Omental fat pad (tissue), 4 donors: ENCODE measurements at places on chromosomes 3 and 15.

DNA sequence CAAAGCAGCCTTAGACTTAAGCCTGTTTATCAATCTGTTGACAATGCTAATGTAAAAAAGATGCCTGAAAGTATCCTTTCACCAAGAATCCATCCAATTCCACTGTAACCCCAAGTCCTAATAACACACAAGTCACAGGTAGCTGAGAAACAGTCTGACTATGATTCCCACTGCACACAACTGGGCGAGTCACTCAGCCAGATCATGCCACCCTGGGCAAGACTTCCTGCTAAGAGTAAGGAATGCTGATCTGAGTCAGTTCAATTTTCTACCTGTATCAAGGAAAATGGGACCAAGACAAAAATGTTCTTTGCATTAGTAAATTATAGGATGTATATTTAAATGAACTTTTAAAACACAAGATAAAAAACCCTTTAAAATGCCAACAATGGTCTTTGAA lies 33.3 kb downstream of the NPTN start:
- no peak for DNase-seq

GRCh38 chr15:27361438-27361837 lies 390.5 kb downstream of the GABRG3 start:
- DNase-seq: no peak

- peak; percentile 54 for DNase-seq
Measured at GRCh38 chr15:89383365-89384175, 48.9 kb upstream of the POLG start.

DNA sequence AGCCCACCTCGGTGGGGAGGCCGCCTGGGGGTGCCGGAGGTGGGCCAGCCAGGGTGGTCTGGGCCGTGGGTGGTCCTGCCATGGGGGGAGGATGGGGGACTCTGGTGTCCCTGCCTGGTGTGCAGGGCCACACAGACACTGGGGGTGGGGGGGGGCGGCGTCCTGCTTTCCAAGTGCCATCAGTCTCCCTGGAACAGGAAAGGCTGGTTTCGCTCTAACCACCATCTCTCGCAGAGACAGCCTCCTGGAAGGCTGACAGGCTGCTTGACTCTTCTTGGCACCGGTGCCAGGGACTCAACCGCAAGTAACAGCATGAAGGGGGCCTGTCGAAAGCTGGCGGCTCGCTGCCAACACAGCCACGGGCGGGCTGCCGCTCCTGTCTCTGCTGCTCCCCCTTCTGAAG lies 40.3 kb downstream of the RGMA start:
- DNase-seq: no peak

- DNase-seq: no peak
Measured at GRCh38 chr15:29058903-29059539, 173.2 kb downstream of the APBA2 start.

GRCh38 chr3:128547368-128547987 lies 54.5 kb upstream of the GATA2 start:
- no peak for DNase-seq

DNA sequence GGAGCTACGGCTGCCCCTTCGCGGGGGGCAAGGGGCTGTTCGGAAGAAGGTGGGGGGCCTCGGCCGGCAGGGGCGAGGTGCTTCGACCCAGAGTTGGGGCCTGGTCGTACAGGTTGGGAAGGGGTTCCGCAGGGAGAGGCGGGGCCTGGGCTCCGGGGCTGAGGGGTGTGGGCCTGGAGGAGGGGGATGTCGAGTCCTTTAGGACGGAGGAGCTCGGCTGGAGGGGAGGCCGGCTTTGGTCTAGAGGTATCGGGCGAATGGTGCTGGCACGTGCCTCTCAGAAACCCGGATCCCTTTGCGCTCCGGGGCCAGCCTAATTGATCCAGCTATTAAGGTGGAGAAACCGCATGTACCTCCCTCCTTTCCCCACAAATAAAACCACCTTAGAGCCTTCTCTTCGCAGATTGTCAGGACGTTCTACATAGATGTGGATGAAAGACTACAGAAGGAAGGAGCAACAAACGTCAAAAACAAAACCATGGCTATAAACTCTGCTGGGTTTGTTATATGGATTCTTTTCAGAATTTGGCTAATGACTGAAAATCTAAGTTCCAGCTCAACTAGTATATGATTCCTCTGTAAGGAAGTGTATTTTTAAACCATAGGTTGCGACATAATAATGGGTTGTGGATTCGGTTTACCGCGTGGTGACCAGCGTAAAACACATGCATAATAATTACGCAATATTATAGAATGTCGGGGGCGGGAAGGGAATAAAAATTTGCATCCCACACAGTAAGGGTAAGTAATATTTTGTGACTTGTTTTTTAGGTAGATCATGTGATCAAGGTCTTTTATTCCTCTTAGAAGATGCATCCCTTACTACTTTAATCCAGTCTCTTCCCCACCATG lies 644 bp upstream of the NGLY1 start:
- DNase-seq: no peak

DNA sequence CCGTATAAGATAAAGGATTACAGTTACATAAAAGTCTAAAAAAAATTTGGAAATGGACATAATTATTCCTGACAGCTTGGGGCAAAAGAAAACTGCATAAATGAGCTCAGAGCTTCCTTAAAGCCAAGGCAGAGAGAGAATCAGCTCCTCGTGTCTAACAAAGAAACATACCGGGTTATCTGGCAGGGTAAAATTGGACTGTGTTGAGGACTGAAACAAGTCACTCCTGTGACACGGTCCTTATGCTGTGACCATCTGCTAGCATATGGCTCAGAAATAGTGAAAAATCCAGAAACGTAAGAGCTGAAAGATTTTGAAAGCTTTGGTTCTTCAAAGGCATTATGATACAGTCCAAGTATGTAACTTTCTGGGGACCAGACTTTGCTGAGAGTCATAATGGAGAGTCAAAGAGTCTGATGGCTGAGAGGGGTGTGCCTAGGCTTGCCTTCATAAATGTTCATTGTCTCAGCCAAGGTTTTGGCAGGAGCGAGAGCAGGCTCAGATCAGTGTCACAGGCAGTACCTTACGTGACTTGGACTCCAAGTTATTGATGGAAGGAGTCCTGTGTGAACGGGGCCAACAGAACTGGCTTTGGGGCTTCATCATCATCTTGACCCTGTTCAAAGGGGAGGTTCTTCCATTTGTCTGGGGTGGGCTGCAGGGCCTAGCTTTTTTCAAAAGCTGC lies 12.5 kb downstream of the MAP6D1 start:
- no peak for DNase-seq

DNA sequence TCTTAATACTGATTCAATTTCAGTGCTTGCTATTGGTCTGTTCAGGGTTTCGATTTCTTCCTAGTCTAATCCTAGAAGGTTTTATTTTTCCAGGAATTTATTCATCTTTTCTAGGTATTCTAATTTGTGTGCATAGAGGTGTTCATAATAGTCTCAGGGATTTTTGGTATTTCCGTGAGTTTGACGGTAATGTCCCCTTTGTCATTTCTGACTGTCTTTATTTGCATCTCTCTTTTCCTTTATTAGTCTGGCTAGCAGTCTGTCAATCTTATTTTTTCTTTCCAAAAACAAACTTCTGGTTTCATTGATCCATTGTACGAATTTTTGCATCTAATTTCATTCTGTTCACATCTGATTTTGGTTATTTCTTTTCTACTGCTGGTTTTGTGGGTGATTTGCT lies 35.2 kb upstream of the CD200R1L start:
- DNase-seq: no peak

DNA sequence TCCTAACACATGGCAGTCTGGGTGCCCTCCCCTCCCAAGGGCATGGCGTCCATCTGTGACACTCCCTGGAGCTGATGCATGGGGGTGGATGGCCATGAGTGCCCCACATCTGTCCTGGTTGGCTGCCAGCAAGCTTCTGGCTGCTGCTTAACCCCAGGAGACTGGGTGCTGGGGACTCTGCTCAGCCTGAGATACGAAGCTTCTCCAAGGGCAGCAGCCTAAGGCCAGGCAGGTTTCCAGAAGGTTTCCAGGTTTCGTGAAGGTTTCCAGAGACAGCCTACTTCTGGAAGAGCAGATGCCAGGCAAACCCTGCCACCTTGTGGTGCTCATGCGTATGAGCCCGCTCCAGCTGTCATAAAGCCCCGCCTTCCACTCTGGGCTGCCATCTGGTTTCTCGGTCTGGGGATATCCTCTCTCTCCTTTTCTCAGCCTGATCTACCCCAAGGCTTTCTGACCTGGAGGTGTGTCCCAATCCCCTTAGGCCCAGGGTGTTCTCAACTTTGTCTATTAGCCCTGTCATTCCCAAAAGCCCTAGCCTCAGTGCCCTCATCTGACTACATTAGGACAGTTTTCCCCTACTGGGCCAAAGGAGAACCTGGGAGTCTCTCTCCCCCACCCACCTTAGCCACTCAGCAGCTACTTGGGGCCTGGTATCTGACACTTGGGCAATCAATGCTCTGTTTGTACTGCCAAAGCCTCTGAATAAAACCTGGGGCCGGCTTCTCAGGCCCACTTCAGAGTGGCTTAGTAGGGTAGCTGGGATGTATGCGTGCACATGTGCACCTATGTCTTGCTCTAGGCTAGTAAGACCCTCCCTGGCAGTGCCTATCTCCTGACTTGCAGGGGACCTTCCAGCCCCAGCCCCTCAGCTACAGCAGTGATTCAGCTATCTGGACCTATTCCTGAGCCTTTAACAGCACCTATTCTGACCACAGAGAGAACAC lies 12.0 kb downstream of the MRPL46 start:
- no peak for DNase-seq

GRCh38 chr15:57395292-57395691 lies 19.0 kb downstream of the CGNL1 start:
- DNase-seq: no peak

DNA sequence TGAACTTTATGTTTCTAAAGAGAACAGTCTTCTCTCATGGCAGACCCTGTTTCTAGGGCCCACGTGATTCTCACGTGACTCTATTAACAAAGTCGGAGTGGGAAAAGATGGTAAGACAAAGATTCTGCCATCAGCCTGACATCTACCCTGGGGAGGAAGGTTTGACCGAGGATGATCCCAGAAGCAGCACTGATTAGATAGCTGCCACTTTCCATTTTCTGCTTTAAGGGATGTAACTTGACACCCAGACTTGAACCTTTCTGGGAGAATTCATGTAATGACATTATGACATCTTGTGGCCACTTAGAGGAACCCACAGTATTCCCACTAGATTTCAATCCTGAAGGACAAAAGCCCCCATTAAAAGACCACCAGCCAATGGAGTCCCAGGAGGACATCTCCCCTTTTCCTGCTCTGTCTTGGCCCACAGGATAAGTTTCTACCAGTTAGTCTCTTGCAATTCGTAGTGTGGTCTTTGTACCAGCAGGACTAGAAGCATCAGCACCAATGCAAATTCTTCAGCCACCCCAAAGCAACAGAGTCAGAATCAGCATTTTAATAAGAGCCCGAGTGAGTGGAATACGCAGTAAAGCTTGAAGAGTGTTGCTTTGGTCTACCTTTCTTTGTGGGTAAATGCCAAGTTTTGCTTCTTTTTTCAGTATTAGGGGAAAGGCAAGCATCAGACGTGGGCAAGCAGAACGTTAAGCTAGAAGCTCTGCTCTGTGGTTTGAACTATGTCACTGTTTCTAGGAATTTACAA lies 480.5 kb upstream of the PROK2 start:
- DNase-seq: no peak

DNA sequence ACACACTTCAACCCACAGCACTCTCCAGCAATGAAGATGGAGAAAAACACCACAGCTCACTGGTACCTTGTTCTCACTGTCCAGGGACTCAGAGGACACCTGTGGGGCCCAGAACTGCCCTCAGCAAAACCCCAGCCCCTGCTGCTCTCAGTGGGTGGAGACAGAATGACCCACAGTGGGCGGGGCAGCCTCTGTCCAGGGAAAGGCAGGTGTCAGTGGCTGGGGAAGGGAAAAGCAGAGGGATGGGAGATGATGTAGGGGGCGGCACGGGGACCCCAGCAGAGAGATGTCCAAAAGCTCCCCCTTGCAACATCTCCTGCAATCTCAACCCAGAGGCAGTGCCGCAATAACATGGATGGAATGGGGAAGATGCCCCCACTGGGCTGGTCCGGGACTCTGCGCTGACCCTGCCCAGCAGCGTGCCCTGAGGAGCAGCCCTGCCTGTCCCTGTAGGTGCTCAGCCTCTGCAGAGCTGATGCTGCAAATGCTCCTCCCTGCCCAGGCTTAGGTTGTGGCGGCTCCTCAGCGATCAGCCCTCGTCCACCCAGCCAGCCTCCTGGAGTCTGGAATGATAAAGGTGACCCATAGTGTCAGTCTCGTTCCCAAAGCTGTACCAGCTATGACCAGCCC lies 193.9 kb downstream of the XXYLT1 start:
- DNase-seq: no peak

DNA sequence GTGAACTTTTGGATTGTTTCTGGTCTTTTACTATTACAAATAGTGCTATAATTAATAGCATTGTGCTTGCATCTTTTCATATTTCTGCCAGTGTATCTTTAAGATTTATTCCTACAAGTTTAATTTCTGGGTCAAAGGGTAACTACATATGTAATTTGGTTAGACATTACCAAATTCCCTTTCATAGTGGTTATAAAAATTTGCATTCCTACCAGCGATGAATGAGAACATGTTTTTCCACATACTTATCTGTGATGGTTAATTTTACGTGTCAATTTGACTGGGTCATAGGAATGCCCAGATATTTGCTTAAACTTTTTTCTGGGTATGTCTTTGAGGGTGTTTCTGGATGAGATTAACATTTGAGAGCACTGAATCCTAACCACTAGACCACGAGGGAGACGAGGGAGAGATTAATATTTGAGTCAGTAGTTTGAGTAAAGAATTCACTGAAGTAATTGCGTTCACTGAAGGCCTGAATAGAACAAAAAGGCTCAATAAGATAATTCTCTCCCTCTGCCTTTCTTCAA lies 132.3 kb upstream of the NEO1 start:
- no peak for DNase-seq

GRCh38 chr15:85504749-85505676 lies 124.6 kb downstream of the AKAP13 start:
- no peak for DNase-seq
